ENCODE measurements at places on chromosomes 7 and 10. TPM values are rescaled to one million over a fixed set of nuclear protein-coding genes. Genes with fewer than 3 reads are reported as not detected.

Gene NFKB2
- 63.0 TPM for total RNA-seq

Gene LDB3
- 0.31 TPM for total RNA-seq

Gene TAS2R3
- not detected for total RNA-seq

Gene ANXA11
- total RNA-seq = 110 TPM
